Naive thymus-derived CD4-positive, alpha-beta T cell (primary cell): ENCODE measurements at places on chromosomes 11 and 22. TPM values are rescaled to one million over a fixed set of nuclear protein-coding genes. Genes with fewer than 3 reads are reported as not detected.

TMEM109 gene
- 56.9 TPM for total RNA-seq

THOC5 gene
- 48.4 and 57.1 TPM in 2 replicates for total RNA-seq

- no peak for DNase-seq
Measured at GRCh38 chr11:114075891-114076441, 16.5 kb downstream of the ZBTB16 start.

DNA sequence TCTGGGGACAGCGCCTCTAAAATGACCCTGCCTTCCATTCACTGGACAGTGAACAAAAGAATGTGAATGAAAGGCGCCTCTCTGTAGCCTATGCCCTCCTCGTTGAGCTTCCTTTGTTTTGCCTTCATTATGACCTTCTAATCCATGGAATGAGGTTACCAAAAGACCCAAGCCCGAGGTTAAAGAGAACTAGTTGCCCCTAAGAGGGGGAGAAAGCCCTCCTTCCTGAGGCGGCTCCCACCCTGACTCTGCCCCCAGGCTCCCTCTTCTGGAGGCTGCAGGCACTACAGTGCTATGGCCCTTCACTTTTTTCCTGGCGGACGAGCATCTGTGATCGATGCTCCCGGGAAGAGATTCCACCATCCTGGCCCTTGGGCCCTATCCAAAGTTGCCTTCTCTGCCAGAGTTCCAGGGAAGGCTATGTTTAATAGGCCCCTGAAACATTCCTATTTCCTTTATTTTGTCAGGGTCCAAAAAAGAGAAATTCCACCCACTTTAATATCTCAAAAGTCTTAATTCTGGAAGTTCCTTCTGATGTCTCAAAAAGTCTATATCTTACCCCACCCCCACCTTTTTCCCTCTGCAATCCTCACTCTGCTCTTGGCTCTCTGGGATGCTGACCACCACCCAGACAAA is 147.3 kb downstream of the FEZ1 start:
- no peak for DNase-seq

MS4A6E gene
- not detected for total RNA-seq

GRCh38 chr22:42714768-42715390 is 5.8 kb downstream of the A4GALT start:
- DNase-seq = no peak

DNA sequence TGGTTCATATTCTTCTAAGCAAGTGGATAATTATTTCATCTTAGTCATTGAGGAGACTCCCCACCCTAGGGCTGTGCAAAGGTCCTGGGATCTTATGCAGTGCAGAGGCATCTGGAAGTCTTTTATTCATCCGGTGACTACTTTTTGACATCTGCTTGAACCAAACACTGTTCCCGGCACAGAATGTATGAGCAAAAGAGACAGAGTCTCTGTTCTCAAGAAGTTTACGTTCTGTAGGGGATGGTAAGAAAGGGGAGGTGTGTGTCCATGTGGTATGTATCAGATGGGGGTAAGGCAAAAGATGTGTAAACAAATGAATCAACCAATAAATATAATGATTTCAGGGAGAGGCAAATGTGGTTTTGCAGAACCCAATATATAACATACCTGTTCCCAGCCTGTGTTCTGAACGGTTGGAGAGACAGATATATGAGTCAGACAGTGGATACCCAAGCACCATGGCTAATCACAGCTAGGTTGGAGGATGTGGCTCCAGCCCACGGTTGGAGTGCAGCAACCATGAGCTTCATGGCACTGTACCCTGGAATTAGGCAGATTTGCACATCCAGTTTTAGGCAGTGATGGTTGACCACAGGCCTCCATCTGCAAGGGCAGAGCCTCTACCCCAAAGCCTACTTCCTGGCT is 75.1 kb upstream of the CADM1 start:
- DNase-seq = no peak

- no peak for DNase-seq
Measured at GRCh38 chr22:27713461-27713860, 88.1 kb downstream of the MN1 start.
